Activated CD8-positive, alpha-beta memory T cell treated with anti-CD3 and anti-CD28 coated beads, Interleukin-2, amount 10 ng/mL, durations not matched to agents 7 days and 5 days (primary cell): ENCODE measurements at places on chromosomes 2 and 18.

DNA sequence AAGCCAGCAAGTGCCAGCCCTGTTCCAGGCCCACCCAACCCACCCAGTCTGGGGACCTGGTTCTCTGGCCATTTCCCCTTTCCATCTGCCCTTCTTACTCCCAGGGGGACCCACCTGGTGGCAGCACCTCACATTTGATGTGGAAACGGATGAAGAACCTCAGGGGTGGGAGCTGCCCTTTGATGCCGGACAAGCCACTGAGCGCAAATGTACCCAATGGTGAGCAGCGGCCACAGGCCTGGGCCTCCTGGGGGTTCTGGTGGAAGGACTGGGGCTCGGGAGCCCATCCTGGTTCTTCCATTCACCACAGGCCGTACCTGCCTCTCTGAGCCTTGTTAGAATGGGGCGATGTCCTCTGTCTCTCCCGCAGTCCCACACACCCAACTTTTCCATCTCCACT, 84.7 kb downstream of the EPAS1 start:
- no peak for DNase-seq

DNA sequence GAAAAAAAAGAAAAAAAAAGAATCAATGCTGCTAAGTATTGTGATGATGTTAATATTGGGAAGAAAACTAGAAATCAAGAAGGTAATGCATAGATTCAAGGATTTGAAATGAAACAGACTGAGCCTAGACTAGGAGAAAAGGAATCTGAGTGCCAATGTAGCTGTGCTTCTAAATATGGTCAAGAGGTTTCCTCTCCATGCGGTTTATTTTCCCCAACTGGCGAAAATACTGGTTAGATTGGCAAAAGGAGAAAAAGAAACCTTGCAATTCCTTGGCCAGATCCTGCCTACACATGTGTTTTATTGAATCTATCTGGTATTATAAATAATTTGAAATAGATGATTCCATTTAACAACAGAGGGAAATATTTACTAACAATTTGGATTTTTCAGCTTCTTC, 5.7 kb downstream of the SCN3A start:
- no peak for DNase-seq

DNA sequence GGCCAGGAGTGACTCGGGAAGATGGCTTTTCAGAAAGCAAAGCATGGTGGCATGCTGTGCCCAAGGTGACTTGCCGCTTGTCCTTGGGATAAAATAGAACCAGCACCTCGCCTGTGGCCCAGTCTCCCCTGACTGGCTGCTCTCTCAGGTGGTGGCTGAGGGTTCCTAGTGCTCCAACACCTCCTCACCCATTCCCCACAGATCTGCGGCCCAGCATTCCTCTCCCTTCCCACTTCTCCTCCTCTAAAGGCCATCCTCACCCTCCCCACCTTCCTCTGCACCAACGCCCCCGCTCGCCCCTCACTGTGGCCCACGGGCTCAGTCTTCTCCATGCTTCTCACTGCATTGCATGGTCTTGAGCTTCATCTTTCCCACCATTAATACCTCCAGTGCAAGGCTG, 132.4 kb downstream of the PXDN start:
- DNase-seq = no peak

- no peak for DNase-seq
Observed at GRCh38 chr2:222575618-222576017, 80.3 kb downstream of the FARSB start.
